ENCODE measurements at places on chromosomes 13 and 19.

DNA sequence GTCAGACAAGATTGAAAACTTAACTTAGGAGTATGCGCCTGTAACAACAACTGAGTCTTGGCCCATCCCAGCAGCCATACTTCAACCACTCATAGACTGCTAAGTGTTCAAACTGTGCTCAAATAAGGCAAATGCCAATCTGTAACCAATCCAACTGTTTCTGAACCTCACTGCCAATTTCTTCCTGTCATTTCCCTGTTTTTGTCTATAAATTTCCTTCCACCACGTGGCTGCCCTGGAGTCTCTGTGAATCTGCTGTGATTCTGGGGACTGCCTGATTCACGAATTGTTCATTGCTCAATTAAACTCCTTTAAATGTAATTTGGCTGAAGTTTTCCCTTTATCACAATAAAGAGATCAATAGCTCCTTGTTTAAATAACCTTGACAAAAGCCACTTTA, 50.8 kb upstream of the FREM2 start:
- DNase-seq = no peak

- DNase-seq = no peak
Measured at GRCh38 chr13:111420113-111420876, 99.9 kb downstream of the TEX29 start.

DNA sequence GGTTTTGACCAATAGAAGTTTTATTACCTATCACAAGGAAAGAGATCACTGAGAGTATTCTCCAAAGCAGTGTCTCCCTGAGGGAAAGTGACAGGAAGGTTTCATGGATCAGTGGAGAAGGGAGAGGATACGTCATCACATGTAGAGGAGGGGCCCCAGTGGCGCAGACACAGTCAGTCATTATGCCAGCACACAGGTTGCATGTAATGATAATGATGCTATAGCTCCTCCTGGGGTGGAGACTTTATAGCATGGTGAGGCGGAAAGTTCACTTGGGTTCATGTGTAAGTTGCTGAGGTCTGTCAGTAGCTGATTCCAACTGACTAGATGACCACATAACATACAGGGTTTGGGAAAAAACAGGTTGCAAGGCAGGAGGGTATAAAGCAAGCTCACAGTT, 88.8 kb downstream of the FNDC3A start:
- DNase-seq = no peak

- DNase-seq = no peak
Measured at GRCh38 chr13:33106656-33107360, 90.6 kb downstream of the KL start.

- DNase-seq = no peak
Measured at GRCh38 chr13:75216038-75216437, 265.9 kb downstream of the TBC1D4 start.

DNA sequence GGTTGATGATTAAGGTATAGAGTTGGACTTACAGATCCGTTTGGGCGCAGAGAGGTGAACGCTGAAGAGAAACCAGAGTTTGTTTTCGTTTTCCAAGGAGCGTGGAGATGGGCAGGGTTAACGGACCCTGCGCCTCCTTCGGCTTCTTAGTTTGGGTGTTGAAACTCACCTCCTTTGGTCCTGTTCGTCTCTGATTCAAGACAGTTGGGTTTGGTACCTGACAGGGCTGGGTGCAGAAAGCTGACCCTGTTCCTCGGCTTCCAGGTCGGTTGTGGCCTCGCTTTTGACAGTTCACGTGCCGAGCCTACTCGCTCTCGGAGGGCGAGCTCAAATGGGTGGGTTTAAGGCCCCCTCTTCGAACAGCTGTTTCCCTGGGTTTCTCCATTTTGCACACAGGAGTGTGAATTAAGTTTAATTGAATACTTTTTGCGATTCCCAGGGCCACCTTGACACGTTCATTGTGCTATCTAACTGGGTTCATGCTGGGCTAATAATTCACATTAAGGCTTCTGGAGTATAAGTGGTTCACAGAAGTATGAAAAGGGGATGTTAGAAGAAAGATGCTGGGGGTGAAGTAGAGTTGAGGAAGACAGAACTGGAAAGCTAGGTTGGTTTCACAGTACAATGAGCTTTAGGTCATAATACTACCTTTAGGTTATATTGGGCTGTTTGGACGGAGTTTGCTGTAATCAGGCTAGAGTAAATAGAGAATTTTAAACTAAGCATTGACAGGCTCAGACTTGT, 638 bp downstream of the USPL1 start:
- DNase-seq = no peak

DNA sequence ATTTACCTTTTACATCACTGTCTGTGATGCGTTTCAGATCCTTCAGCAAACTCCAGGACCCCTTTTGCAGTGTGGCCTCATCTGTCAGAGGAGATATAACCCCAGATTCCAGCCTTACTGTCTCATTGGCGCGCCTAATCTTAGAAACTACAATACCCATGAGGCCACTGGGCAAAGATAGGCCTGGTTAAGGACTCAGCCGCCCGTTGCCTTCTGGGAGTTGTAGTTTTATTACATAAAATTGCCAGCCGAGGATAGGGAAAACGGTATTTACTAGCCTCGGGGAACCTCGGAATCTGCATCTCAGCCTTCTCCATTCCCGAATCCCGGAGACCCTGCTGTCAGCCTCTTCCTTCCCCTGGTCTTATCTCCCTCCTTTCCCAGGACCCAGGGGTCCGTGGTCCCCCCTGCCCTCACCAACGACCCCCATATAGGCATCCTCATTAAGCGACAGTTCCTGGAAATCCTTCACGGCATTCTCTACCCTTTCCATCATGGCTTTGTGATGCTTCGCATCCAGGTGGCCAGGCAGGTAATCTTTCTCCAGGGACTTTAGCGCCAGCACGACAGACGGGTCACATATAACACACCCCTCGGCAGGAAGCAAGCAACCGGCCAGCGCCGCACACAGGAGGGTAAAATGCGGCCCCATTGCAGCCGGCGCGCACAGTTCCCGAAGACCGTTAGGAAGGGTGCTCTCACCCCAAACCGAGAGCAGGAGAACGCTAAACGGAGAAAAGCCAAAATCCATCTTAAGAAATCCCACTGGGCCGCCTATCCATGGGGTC, 1.3 kb downstream of the IZUMO1 start:
- DNase-seq = peak; percentile 56

DNA sequence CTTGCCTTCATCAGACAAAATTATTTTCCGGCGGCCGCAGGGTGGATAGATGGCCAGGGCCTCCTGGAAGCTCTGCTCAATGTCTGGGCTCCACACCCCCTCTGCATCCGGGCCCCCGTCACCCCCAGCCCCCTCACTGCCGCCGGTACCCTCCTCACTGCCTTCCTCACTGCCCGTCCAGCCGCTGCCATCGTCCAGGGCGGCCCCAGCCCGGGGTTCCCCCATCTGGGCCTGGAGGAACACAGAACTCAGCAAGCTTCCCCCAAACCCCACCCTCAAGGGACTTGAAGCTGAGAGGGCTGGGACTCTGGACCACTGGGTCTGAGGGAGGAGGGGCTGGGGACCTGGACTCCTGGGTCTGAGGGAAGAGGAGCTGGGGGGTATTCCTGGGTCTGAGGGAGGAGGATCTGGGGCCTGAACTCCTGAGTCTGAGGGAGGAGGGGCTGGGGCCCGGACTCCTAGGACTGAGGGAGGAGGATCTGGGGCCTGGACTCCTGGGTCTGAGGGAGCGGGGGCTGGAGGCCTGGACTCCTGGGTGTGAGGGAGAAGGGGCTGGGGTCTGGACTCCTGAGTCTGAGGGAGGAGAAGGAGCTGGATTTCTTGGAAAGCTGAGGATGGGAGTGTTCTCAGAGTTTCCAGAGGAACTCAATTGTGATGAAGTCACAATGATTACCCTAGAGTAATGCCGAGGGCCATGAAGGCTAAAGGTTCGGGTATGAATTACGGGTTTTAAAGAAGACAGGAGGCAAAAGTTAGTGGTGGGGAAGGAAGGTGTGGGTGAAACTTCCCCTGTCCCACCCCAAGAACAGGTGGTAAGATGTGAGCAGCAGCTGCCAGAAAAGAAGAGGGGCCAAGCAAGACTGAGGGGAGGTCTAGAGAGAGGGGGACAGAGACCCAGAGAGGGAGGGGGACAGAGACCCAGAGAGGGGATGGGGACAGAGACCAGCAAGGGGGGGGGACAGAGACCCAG, 2.1 kb downstream of the TEAD2 start:
- no peak for DNase-seq

- no peak for DNase-seq
Measured at GRCh38 chr19:30911491-30911890, 437.7 kb downstream of the TSHZ3 start.

DNA sequence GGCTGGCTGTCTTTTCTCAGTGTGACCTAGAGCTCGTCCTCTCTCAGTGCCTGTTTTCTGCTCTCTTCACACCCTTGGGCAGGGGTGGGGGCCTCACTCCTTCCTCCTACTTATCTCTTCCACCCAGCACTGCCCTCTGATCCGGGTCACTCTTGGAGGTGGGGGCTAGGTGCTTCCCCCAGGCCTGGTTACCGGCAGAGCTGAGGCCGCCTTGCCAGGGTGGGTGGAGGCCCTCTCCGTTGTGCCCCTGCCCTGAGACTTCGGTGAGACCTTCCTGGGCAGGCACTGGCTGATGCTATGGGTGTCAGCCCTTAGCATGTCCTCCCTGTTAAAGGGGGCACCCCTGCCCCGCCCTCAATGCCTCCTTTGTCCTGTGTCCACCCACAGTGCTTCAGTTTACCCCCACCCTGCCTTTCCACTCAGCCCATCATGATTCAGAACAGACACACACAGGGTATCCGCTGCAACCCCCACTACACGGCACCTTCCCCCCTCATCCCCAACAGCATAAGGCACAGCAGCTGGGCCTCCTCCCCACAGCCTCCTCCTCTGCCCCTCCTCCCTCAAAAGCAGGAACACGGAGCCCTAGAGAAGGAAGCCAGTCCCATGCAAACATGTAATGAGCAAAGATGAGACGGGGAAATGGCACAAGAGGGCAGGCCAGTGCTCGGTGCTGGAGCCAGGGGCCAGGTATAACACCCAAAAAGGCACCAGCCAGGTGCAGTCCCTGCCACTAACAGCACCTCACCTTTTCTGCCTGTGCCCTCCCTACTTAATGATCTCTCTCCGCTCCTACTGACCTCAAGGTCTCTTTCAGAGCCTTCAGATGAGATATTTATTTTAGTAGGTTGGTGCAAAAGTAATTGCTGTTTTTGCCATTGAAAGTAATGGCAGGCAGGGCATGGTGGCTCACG, 9.8 kb downstream of the ZGLP1 start:
- no peak for DNase-seq

DNA sequence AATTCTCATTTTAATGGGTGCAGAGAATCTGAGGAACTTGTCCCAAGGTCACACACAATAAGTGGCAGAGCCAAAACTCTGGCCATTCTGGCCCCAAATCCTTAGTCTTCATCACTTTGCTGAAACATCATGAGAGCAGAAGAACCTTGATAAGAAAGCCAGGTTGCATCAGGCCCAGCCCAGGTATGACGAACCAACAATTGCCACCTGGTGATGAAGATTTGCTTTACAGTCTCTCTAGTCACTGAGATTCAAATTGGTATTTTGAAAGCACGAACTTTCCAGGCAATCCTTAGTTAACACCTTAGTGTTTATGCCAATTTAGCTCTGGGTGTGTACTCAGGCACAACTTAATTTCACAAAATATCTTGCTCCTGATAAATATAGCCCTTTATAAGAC, 502.7 kb upstream of the HTR2A start:
- no peak for DNase-seq

GRCh38 chr13:75763512-75763911, 127.4 kb downstream of the LMO7 start:
- DNase-seq = no peak

DNA sequence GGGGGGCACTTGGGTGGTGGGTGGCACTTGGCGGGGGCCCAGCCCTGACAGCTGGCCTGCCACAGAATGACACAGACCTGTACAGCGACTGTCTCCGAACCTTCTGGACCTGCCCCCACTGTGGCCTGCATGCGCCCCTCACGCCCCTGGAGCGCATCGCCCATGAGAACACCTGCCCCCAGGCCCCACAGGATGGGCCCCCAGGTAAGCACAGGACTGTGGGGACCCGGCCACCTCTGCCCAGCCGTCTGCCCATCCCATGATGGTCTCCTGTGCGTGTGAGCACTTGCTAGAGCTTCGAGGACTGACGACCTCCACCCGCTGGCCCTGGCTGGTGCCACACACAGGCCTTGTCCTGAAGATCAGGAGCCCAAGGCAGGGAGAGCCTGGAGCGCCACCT, 32.0 kb downstream of the DHX34 start:
- no peak for DNase-seq

DNA sequence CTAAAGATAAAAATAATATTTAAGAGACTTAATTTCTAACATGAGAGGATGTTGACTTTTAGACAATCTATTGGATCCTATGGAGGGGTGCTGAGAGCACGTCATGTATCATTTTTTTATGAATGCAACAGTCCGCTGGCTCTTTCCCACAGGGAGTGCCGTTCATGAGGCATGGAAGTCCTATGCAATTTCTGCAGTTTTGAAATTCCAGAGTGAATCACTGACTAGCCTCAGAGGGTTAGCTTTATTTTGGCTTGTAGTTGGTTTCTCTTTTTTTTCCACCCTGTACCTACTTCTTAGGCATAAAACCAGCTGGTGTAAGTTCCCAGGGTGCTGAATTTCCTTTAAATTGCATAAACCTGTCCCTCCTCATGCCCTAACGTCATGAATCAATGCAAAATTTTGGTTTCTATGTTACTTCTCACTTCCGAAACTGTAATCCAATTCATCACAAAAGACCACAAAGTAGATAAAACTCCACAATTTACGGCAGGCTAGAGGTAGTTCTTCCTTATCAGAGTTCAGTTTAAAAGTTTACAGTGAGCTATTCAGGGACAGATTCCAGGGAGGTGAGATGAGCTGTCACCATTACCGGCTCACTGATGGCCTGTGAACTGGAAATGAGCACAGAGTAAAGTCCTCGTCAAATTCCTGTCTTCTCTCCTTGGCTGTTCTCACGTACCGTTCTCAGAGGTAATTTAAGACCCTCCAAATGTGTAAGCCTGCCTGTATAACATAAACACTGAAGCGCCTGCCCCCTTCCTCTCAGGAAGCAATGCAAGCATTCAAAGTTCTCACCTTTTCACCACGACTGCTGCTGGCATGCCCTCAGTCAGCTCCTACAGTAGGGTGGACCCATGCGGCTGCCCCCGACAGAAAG, 216.6 kb upstream of the SLC10A2 start:
- no peak for DNase-seq

GRCh38 chr13:95477187-95477586, 75.3 kb upstream of the CLDN10 start:
- DNase-seq = no peak

- no peak for DNase-seq
Measured at GRCh38 chr19:694481-695351, 536 bp downstream of the PRSS57 start.

- no peak for DNase-seq
Measured at GRCh38 chr19:21166436-21166835, 24.6 kb downstream of the ZNF431 start.

- no peak for DNase-seq
Measured at GRCh38 chr19:29084266-29084665, 128.7 kb downstream of the UQCRFS1 start.

- DNase-seq = peak; percentile 72
Measured at GRCh38 chr19:8654591-8655339, 24.3 kb downstream of the NFILZ start.

- no peak for DNase-seq
Measured at GRCh38 chr13:75739244-75739868, 103.2 kb downstream of the LMO7 start.

Measured in CD4-positive, alpha-beta T cell treated with Interleukin-15 for 4 hours (primary cell).